ENCODE measurements at places on chromosomes 12 and 14. TPM values are rescaled to one million over a fixed set of nuclear protein-coding genes. Genes with fewer than 3 reads are reported as not detected.

Gene AMIGO2
- 3.3 TPM for total RNA-seq

Gene CFAP73
- not detected for total RNA-seq

Gene FAM181A
- not detected for total RNA-seq

Gene NUDT14
- total RNA-seq: 33.6 TPM

Gene RFX4
- not detected for total RNA-seq

Gene LRP1-AS
- total RNA-seq: not detected
